Large intestine (tissue), 12 donors: ENCODE measurements at places on chromosomes 5 and 9. TPM values are rescaled to one million over a fixed set of nuclear protein-coding genes. Genes with fewer than 3 reads are reported as not detected.
A peak's percentile ranks its signal among the peaks of the same experiment; 100 is the strongest.

The DBH gene
- 0.66 TPM for polyA plus RNA-seq

The RASGEF1C gene
- 1.3 TPM for polyA plus RNA-seq

The GLRA1 gene
- 0.03 TPM for polyA plus RNA-seq

The ANKRD18B gene
- polyA plus RNA-seq = 0.22 TPM

The SLC45A2 gene
- polyA plus RNA-seq = 0.12 TPM

The RGS7BP gene
- polyA plus RNA-seq = 1.1 TPM

The OMD gene
- polyA plus RNA-seq = 0.85 TPM

The PLAC8L1 gene
- polyA plus RNA-seq = 0.54 TPM

The GGTA1 gene
- polyA plus RNA-seq = 8.8 TPM

DNA sequence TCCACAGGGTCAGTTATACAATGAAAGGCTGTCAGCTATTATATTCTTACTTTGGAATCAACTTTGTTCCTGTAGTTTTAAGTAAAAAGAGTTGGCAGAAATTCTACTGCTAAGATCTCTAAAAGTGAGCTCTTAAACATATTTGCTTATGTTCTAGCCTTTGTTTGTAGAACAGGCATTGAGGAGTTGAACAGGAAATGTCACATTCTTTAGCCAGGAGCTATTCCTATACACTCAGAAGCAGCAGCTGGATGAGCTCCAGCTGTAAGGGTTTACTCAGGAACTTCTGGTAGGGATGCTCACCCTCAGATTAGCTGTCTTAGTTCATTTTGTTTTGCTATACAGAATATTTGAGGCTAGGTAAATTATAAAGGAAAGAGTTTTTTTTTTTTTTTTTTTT lies 22.4 kb upstream of the SPINK14 start:
- no peak overlapping the region for H3K27ac ChIP-seq
- no peaks in the 10 kb centered on the region for H3K36me3 ChIP-seq
- peaks cover 17% of the 10 kb centered on the region for H3K4me1 ChIP-seq

GRCh38 chr9:80699511-80699998 lies 989.8 kb downstream of the TLE1 start:
- no peaks in the 10 kb centered on the region for H3K27me3 ChIP-seq
- no peaks in the 10 kb centered on the region for H3K36me3 ChIP-seq
- no peak overlapping the region for H3K4me3 ChIP-seq
- H3K4me1 ChIP-seq = no peaks in the 10 kb centered on the region
- H3K27ac ChIP-seq = no peak overlapping the region

- no peak overlapping the region for H3K27ac ChIP-seq
- DNase-seq = no peak
- peaks cover 40% of the 10 kb centered on the region for H3K4me1 ChIP-seq
- H3K27me3 ChIP-seq = peaks cover 10% of the 10 kb centered on the region
These were observed 41.9 kb downstream of the NACC2 start for GRCh38 chr9:136052991-136053756.

GRCh38 chr5:167594750-167595149 lies 696.7 kb upstream of the WWC1 start:
- H3K27ac ChIP-seq = no peak overlapping the region
- H3K4me3 ChIP-seq = no peak overlapping the region
- no peaks in the 10 kb centered on the region for H3K36me3 ChIP-seq
- no peak for DNase-seq

DNA sequence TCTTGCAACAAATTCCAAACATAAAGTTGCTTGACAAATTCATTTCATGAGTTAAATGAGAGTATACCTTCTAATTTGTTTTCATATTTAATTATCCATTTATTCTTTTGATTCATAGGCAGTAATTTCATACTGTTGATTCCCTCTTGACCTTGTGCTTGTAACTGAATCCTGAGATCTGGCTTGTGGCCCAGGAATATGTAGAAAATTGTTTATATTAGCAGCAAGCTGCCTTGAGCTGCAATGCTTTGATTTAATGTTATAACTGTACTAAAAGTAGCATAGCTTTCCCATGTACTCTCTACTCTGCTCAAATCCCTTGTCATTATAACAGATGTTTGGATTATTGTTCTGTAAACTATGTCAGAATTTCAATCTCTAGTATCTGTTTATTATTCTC lies 780.7 kb downstream of the NR2F1-AS1 start:
- peak; percentile 8 for DNase-seq
- H3K36me3 ChIP-seq = no peaks in the 10 kb centered on the region
- H3K27ac ChIP-seq = no peak overlapping the region

DNA sequence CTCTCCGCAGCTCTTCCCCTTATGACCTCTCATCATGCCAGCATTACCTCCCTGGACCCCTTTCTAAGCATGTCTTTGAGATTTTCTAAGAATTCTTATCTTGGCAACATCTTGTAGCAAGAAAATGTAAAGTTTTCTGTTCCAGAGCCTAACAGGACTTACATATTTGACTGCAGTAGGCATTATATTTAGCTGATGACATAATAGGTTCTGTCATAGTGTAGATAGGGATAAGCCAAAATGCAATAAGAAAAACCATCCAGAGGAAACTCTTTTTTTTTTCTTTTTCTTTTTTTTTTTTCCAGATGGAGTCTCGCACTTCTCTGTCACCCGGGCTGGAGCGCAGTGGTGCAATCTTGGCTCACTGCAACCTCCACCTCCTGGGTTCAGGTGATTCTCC lies 20.7 kb upstream of the IL13 start:
- no peaks in the 10 kb centered on the region for H3K4me1 ChIP-seq
- H3K4me3 ChIP-seq = no peak overlapping the region
- no peak for DNase-seq
- H3K36me3 ChIP-seq = peaks cover 49% of the 10 kb centered on the region
- no peaks in the 10 kb centered on the region for H3K27me3 ChIP-seq

GRCh38 chr9:100488177-100488576 lies 15.2 kb downstream of the TMEFF1 start:
- H3K27ac ChIP-seq = no peak overlapping the region
- H3K36me3 ChIP-seq = no peaks in the 10 kb centered on the region
- DNase-seq = no peak

DNA sequence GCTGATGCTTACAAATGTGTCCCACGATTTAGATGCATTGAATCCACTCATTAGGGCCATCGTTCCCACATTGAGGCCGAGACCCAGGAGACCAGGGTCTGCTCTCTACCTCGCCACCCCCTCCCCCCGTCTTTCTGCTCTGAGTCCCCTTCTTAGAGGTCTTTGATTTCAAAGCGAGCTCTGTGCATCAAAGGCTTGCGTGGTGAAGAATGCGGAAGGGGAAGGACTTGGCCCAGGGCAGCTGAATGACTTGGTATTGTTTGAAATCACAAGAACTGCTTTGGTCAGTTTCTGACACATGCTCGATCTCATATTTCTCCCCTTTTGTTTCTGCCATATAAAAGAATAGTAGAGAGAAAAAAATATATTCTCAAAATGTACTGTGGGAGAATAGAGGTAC lies 78.3 kb upstream of the IRX1 start:
- no peak overlapping the region for H3K4me3 ChIP-seq
- no peak for DNase-seq
- no peaks in the 10 kb centered on the region for H3K36me3 ChIP-seq
- no peak overlapping the region for H3K27ac ChIP-seq
- no peaks in the 10 kb centered on the region for H3K4me1 ChIP-seq
- H3K27me3 ChIP-seq = no peaks in the 10 kb centered on the region

- no peaks in the 10 kb centered on the region for H3K27me3 ChIP-seq
- no peak overlapping the region for H3K27ac ChIP-seq
- DNase-seq = no peak
- no peak overlapping the region for H3K4me3 ChIP-seq
- H3K36me3 ChIP-seq = no peaks in the 10 kb centered on the region
These were observed 30.9 kb upstream of the CPEB4 start for GRCh38 chr5:173857234-173857633.

GRCh38 chr9:125919565-125919964 lies 172.4 kb downstream of the PBX3 start:
- DNase-seq = no peak
- H3K27me3 ChIP-seq = no peaks in the 10 kb centered on the region
- H3K36me3 ChIP-seq = no peaks in the 10 kb centered on the region
- no peak overlapping the region for H3K27ac ChIP-seq
- H3K4me1 ChIP-seq = no peaks in the 10 kb centered on the region
- H3K4me3 ChIP-seq = no peak overlapping the region
